Heart left ventricle (tissue), 16 donors: ENCODE measurements at places on chromosomes 13 and 19. TPM values are rescaled to one million over a fixed set of nuclear protein-coding genes. Genes with fewer than 3 reads are reported as not detected.

KCNRG gene
- total RNA-seq = 0.29 TPM

ERCC2 gene
- total RNA-seq = 17.5 TPM

DNA sequence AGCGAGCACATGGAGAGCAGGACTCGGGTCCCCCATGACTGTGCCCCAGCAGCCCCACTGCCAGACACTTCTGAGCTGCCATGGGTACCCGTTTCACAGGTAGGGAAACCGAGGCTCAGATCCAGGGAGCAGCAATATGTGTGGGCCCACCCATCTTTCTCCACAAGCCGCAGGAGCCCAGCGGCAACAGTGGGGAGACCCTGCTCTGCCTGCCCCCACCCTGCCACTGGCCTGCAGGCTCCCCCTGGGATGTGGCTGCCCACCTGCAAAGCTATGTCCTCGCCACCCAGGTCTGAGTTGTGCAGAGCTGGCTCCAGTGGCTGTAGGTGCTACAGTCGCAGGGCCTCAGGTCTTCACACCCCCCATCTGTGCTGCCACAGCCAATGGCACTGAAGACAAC is 50.6 kb upstream of the C1QTNF9B start:
- no peaks in the 10 kb centered on the region for H3K4me1 ChIP-seq
- peaks cover 5% of the 10 kb centered on the region for H3K27me3 ChIP-seq
- no peaks in the 10 kb centered on the region for H3K36me3 ChIP-seq

GAMT gene
- total RNA-seq = 79.4 TPM

DNA sequence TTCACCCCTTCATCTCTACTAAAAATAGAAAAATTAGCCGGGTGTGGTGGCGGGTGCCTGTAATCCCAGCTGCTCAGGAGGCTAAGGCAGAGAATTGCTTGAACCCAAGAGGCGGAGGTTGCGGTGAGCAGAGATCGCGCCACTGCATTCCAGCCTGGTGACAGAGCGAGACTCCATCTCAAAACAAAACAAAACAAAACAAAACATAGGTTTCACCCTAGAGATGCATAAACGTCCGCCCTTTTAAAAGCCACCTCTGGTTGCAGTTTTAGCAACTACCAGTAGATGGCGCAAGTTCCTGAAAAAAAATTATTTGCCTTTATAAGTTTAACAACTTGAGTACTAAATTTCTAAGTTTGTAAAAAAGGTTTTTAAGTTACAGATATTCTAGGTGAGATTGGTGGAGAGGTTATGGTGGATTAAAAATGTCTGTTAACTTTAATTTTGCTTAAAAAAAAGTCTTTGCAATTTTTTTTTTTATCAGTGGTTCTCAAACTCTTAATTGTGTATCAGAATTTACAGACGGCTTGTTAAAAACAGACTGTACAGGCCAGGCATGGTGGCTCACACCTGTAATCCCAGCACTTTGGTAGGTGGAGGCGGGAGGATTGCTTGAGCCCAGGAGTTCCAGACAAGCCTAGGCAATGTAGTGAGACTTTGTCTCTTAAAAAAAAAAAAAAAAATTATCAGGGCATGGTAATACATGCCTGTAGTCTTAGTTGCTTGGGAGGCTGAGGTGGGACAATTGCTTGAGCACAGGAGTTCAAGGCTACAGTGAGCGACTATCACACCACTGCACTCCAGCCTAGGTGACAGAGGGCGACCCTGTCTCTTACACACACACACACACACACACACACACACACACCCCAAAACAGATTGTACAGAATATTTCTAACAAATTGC is 42.1 kb downstream of the NAA16 start:
- H3K4me1 ChIP-seq = no peaks in the 10 kb centered on the region
- H3K36me3 ChIP-seq = peaks cover 19% of the 10 kb centered on the region
- no peaks in the 10 kb centered on the region for H3K27me3 ChIP-seq
- no peak for DNase-seq

- no peak for DNase-seq
- H3K27ac ChIP-seq = no peak overlapping the region
- H3K4me3 ChIP-seq = no peak overlapping the region
Measured at GRCh38 chr13:111881700-111882099, 185.2 kb upstream of the SOX1 start.

MBD3L2 gene
- not detected for total RNA-seq

DNA sequence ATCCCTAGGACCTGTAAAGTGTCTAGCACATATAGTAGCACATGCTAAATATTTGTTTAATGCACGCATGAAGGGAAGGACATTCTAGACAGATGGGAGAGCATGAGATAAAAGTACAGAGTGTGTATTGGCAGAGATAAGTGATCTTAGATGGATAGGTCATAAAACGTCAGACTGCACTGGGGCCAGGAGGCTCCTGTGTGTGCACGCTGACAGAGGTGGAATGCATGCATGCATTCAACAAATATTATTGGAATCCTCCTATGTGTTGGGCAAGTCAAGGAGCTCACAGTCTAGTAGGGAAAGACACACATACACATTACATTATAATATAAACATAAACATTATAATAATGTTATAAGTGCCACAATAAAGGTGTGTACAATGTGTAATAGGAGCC is 73.3 kb downstream of the FGF9 start:
- H3K27ac ChIP-seq = no peak overlapping the region
- no peak overlapping the region for H3K4me3 ChIP-seq
- peaks cover 4% of the 10 kb centered on the region for H3K27me3 ChIP-seq

ZNF208 gene
- 6.9 TPM for total RNA-seq

DNA sequence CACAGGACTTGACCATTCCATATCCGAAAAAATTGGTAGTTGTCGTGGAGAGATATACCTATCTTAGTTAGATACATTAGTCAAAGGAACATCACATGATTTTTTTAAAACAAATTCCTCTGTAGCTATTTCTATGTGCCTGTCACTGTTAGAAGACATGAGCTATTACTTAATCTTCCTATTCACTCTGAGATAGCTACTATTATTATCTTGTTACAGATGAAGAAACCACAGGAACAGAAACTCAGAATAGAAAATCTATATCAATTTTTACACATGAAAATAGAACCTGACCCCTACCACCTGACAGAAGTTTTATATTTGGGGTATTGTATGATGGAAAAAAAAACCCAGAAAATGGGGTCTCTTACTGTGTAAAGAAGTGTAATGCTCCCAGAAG is 68.9 kb upstream of the TDRD3 start:
- no peak overlapping the region for H3K4me3 ChIP-seq
- H3K36me3 ChIP-seq = no peaks in the 10 kb centered on the region
- H3K27me3 ChIP-seq = no peaks in the 10 kb centered on the region
- DNase-seq = no peak

DNA sequence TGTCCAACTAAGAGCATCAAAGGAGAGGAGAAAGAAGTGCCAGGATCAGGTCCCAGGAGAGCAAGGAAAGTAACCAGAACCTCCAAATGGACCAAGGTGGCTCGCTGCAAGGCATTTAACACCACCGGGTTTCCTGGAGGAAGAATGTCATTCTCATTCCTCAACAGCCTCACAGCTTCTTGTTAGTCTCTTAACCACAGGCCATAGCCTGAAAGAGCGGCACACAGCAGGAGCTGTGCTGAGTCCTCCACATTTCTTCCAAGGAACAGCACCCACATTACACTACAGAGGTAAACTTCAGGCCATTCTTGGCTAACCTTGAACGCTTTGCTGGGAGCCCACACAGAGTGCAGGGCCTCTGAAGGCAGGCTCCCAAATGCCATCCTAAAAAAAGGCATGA is 23.6 kb downstream of the DOCK9 start:
- H3K4me3 ChIP-seq = no peak overlapping the region
- no peaks in the 10 kb centered on the region for H3K36me3 ChIP-seq
- peaks cover 5% of the 10 kb centered on the region for H3K4me1 ChIP-seq
- H3K27ac ChIP-seq = no peak overlapping the region

- H3K4me1 ChIP-seq = peaks cover 8% of the 10 kb centered on the region
- no peaks in the 10 kb centered on the region for H3K36me3 ChIP-seq
- no peak for DNase-seq
- peak overlapping the region; percentile 7 for H3K4me3 ChIP-seq
- H3K27ac ChIP-seq = no peak overlapping the region
Measured at GRCh38 chr13:110811771-110812120, 98.2 kb downstream of the ING1 start.

PRSS57 gene
- not detected for total RNA-seq

DNA sequence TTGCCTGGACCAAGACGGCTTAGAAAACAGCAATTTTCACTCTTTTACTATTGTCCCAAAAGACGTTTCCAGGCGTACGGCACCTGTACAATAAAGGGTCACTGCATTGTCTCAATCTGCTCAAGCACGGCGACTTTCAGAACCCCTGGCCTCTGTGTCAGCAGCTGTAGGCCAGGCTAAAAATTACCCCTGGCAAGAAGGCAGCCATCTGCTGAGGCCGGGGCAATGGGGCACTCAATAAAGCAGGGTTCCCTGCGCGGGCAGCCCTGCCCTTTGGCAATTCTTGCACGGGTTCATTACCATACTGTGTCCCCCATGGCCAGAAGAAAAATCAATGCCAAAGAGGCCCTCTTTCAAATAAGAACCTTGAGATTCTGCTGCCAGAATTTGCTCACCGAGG is 52.1 kb downstream of the STK24 start:
- no peak overlapping the region for H3K27ac ChIP-seq
- no peaks in the 10 kb centered on the region for H3K27me3 ChIP-seq
- DNase-seq = no peak
- H3K36me3 ChIP-seq = no peaks in the 10 kb centered on the region

DNA sequence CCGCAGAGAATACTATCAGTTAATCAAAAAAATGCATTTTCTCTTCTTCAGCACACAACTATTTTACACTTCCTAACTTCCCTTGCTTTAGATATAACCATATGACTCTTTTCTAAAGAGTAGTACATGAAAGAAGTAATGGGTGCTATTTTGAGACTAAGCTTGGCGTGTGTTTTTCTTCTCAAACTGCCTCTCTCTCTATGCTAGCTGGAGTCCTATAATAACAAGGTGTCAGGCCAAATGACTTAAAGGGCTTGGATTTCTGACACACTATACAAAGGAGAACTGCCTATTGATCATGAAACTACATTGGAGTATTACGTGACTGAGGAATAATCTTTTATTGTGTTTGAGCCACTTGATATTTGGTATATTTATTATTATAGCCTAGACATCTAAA is 1330.1 kb upstream of the SPRY2 start:
- no peaks in the 10 kb centered on the region for H3K4me1 ChIP-seq
- DNase-seq = no peak

DNA sequence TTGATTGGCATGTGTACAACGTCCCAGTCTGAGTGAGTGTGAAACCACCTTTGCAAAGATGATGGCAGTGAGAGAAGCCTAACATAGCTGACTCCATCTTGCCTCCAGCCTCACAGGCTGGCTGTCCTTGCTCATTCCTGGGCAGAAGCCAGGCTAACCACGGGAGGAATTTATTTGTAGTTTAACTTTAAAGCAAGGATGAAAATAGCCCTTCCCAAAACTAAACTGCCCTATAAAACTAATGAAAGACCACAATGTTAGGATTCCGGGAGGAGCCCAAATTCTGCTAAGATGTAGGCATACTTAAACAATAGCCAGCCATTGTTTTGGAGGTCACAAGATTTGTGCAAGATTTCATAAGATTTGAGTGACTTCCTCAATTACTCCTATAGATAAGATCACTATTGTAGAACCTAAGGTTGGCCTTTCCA is 96.6 kb upstream of the LSM14A start:
- H3K4me1 ChIP-seq = no peaks in the 10 kb centered on the region
- no peaks in the 10 kb centered on the region for H3K36me3 ChIP-seq
- no peak for DNase-seq
- peaks cover 15% of the 10 kb centered on the region for H3K27me3 ChIP-seq

FAM124A gene
- total RNA-seq = 5.6 TPM

HRC gene
- total RNA-seq = 677 TPM

DNA sequence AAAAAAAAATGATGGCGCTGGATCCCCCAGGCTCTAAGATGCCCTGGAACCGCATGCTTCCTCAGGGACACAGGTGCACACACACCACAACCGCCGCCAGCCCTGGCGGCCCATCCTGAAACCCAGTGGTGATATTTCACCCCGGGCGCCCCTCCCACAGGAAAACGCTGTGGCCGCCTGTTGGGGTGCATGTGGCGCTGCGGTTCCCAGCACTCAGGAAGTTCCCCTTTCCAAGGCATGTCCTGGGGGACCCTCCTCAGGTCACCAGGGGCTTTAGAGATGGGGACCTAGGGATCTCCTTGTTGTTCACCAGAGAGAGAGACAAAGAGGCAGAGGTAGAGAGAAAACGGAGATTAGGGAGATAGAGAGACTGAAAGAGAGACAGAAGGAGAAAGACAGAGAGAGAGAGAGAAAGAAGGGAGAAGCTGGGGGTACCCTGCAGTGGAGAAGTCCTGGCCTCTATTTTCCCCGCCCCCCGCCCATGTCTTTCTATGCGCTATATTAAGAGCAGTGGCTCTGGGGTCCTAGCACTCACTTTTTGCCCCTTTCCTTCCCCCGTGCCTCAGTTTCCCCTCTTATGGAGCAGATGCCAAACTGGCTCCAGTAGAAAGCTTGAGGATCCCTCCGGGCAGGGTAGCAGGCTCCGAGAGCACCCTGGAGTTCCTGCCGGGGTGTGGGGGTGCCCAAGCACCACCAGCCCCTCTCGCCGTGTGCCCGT is 2.3 kb downstream of the ADGRE2 start:
- peak overlapping the region; percentile 28 for H3K4me3 ChIP-seq
- peaks cover 3% of the 10 kb centered on the region for H3K4me1 ChIP-seq
- H3K27me3 ChIP-seq = peaks cover 33% of the 10 kb centered on the region

DNA sequence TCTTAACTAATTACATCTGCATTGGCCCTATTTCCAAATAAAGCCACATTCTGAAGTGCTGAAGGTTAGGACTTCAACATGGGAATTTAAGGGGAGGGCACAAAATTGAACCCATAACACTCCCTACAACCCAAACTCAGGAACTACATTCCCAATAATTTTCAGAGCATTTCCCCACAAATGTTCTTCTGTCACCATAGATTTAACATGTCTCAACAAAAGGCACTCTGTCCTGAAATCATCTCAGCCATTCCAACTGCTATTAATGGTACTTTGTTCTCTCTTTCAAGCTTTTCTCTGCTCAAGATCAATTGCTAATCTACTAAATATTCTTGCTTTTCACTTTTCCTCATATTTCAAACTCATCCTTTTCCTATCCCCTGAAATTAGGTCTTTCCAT is 74.0 kb upstream of the SOX1 start:
- peaks cover 21% of the 10 kb centered on the region for H3K27me3 ChIP-seq
- H3K4me3 ChIP-seq = no peak overlapping the region
- H3K27ac ChIP-seq = no peak overlapping the region
- DNase-seq = no peak
- H3K36me3 ChIP-seq = no peaks in the 10 kb centered on the region
- H3K4me1 ChIP-seq = no peaks in the 10 kb centered on the region

MISP gene
- total RNA-seq = 1.1 TPM

GRCh38 chr19:54552913-54553310 is 20.7 kb upstream of the LILRA2 start:
- H3K4me1 ChIP-seq = no peaks in the 10 kb centered on the region
- DNase-seq = no peak
- no peak overlapping the region for H3K27ac ChIP-seq
- H3K27me3 ChIP-seq = no peaks in the 10 kb centered on the region
- H3K36me3 ChIP-seq = no peaks in the 10 kb centered on the region
